Cardiac ventricle fibroblast (primary cell): ENCODE measurements at places on chromosomes 11 and 22. TPM values are rescaled to one million over a fixed set of nuclear protein-coding genes. Genes with fewer than 3 reads are reported as not detected.

Gene DBX1
- total RNA-seq: not detected in 2 replicates

Gene ANO9
- not detected in 2 replicates for total RNA-seq

Gene APOL6
- 26.6 and 27.6 TPM in 2 replicates for total RNA-seq

Gene DNAJB7
- total RNA-seq: not detected in 2 replicates

Gene LDHAL6A
- total RNA-seq: not detected in 2 replicates

Gene TENM4
- total RNA-seq: 4.1 and 4.2 TPM in 2 replicates
